HS-27A (cell line): ENCODE measurements at places on chromosomes 2 and 18.

DNA sequence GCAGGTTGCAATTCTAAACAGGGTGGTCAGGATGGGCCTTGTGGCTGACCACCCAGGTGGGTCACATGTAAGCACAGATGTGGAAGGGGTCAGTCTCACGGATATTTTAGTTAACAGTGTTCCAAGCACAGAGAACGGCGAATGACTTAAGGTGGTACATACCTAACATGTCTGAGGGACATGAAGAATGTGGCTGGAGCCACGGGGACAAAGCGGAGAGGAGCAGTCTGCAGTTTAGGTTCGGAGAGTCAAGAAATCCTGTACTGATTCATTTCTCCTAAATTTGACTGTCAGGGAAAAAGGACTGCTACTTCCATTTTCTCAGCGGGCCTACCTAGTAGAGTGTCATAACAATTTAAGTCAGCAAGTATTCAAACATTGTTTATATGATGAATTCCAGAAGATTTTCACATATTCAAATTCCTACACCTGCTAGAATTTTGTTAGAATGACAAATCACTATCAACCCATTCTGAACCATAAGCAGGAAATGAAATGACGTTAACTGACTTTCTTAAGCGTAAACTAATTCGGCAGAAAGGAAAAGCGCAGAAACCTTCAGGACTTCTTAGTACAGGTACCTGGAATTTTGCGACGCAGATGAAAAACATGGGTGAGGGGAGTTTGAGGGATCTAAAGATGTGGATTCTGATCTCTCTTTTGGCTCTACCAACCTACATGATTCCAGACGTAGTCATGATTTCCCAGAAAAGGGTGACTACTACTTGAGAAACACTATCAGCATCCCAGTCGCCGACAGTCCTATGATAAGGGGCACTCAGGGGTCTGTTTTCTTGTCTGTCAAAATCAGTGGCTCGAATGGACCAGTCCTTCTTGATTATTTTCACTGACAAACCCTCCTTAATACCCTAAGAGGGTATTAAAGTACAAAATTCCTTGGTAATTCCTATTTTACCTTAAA, 41.3 kb downstream of the PTPN2 start:
- no peak for DNase-seq

DNA sequence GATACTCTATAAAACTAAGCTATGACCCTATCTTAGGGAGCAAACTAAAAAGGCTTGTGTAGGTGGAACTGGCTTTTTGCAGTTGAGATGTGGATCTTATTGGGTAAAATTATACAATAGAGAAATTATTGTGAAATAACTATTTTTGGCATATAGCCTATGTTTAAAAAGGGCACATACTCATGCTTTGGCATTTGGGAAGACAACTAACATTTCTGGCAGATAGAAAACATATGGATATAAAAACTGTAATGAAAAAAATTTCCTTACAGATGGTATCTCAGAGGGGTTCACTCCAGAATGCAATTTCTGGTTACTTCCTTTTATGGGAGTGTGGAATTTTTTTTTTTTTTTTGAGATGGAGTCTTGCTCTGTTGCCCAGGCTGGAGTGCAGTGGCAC, 120.1 kb upstream of the CCDC195 start:
- no peak for DNase-seq

DNA sequence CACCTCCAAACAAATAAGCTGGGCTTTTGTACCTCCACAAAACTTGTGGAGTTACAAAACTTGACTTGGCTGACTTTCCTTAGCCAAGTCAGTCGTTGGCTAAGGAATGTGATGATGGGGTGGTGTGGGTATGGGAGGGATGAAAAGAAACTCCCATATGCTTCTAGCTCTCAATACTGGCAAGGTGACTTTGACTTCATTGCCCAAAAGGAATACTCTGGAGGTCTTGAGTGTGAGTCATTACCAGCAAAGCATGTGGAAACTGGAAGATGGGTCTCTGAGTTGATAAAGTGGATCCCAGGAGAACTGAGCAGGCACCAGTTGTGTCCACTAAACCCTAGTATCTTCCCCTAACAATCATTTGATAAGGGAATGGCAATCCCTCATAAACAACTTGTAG, 226.7 kb downstream of the GULP1 start:
- DNase-seq: peak; percentile 41

DNA sequence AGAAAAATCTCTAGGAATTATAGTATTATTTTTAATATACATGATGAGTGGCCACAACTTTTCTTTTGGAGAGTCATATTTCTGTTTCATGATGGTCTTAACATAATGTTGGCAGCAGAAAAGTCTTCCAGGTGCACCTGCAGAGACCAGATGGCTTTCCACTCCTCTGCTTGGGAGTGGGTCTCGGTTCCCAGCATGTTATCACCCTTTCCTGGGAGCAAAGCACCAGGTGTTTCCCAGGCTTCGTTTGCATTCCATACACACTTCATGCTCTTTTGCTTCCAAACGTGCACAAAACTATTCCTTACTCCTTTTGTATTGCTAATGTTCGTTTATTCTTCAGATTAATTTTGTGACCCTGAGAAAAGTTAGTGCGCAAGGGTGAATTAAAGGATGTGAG, 305.2 kb downstream of the CDH2 start:
- DNase-seq: no peak

DNA sequence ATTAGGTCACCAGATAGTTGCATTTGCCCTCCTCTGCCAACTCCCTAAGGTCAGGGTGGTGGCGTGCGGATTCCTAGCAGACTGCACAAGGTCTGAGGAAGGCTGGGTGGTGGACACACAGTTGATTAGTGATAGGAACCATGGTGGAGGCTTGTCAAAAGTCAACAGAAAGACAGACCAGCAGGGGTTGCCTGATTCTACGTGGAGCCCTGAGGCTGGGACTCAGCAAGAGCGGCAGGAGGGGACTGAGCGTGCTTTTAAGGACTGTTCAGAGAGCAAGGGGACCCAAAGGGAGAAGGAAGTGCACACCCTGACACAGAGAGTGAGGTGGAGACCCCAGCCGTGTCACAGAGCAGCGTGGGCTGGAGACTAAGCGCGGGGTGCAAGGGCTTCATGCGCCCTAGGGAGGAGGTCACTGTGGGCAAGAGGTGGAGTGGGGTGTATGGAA, 513.2 kb downstream of the RNF144A start:
- DNase-seq: no peak

DNA sequence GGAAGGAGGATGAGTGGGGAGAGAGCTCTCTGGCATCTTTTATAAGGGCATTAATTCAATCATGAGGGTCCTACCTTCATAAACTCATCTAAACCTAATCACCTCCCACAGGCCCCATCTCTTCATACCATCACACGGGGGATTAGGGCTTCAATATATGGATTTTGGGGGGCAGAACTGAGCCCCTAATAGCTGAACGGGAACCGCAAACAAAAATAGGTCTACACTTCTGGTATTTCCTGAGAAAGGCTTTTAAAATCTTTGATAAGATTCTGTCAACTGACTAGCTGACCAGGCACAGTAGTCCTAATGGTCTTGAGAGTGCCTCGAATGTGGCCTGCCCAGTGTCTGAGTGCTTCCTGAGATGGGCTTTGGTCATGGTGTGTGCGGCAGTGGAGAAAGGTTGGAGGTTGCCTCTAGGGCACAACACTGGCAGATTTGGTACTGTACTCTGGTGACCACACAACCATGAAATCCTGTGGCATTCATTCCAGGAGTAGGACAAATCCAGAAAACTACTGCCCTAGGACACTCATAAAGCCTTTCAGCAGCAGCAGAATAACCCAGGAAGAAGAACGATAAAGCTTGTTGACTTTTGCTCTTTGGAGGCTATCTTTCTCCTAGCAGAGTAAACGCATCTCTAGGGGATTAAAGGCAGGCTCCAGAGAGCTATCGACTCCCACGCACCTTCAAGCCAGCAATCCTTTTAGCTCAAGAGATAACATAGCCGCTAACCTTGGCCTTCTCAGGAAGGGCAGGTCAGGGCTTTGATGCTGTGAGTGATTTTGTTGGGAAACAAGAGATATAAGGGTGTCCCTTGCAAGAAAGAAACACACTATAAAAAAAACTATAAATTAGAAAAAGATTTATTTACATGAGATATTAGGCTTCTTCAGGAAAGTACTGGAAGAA, 12.3 kb upstream of the APOB start:
- no peak for DNase-seq

DNA sequence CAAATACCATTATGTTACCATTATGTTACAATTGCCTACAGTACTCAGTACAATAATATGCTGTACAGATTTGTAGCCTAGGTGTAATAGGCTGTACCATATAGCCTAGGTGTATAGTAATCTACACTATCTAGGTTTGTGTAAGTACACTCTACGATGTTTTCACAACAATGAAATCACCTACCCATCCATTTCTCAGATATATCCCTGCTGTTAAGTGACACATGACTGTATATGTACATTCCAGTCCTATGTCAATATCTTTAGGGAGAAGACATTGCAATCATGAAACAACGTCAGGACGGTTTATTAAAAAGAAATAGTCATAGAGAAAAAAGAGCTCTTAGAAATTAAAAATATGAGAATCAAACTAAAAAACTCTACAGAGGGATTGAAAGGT, 119.0 kb upstream of the CDC42EP3 start:
- no peak for DNase-seq

GRCh38 chr2:179518830-179519229, 254.2 kb upstream of the SESTD1 start:
- no peak for DNase-seq

- DNase-seq: no peak
These were observed 148.4 kb downstream of the DOCK10 start for GRCh38 chr2:224893848-224894247.

DNA sequence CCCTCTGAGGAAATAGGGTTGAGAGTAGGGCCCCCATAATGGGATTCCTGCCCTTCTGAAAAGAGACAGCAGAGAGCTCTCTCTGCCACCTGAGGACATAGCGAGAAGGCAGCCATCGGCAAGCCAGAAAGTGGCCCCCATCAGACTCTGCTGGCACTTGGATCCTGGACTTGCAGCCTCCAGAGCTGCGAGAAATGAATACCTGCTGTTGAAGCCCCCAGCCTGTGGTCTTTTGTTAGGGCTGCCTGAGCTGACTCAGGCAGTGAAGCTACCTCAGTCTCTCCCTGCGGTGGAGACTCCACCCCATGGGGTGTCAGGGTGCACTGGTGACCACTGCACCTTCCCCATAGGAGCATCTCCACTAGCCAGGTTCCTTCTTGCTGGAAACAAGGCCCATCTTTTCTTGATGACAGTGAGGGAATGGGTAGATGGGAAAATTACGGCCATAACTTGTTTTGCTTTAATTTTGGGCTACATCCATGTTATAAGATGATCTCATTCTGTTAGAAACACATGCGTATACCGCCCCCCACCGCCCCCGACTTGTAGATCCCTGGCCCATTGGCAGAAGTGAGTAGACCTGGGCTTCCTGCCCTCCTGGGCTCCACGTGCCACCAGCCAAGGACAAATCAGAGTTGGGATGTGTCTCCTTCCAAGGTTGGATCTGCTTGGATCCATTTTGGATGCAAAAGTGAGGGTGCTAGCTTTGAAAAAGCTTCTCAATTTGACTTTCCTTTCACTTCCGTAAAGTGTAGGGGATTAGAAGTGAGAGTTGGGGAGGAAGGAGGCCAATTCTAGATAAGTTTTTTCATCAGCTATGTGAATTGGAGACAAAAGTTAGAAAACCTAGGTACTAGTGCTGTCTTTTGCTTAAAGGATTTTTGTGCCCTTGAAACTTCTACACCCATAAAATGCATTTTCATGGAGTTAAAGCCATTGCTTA, 42.9 kb downstream of the NCK2 start:
- DNase-seq: no peak

DNA sequence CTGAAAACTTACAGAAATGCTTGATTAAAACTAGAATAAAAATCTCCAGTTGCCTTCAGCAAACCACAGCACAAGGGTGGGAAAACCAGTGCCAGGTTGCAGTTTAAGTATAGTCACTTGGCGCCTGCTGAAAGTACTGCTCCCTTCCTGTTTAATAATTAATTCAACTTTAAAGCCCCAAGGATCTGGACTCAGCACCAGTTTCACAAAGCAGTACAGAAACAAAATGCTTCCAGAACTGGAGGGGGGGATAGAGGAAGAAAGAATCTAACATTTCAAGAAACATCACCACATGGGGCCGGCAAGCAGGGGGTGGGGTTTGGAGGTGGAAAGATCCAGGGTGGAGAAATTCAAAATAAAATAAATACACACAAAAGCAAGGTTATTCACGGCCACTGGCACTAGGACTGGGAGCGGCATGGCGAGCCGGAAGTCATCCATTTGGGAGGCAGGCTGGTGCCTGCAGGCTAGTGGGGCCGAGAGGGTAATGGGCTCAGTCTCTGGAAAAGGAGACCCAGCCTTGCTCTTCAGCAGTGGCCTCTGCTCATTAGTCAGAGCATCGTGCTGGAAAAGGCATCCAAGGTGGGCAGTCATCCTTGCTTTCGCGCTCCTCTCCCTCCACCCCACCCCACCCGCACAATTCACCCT, 85.8 kb downstream of the POU3F3 start:
- DNase-seq: no peak

GRCh38 chr2:104597942-104598341, 256.0 kb upstream of the POU3F3 start:
- no peak for DNase-seq

GRCh38 chr2:62302631-62303435, 106.9 kb downstream of the B3GNT2 start:
- DNase-seq: no peak

- no peak for DNase-seq
These were observed 279.7 kb downstream of the MBD5 start for GRCh38 chr2:148300544-148300943.

DNA sequence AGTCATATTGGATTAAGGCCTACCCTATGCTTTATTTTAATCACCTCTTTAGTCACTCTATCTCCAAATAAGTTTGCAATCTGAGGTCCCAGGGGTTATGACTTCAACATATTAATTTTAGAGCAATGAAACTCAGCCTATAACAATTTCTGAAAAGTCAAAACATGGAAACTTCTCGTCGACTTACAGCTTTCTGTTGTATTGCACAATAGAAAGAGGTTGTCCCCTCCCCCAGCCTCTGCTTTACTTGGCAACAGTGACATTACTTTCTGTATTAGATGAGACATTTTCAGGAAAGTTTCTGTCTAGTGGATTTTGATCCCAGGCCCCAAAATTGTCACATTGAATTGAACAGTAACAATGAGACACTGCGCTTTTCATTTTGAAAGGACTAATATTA, 326.4 kb downstream of the THSD7B start:
- no peak for DNase-seq

DNA sequence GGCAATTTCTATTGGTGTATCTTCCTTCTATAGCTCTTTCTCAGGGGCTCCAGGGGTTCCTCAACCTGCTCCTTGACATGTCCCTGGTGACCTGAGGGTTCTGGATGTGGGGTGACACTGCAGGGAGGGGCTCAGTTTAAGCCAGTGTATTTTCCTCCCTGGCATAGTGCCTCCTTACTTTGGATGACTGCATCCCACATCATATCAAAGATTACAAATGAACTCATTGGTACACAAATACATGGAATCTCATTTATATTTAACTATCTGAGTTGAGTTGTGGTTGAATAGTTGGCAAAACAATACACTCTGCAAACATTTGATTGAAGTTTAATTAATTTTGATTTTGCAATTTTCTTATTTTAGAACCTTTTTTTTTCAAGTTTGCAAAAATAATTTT, 268.2 kb upstream of the SKOR2 start:
- no peak for DNase-seq

- DNase-seq: no peak
These were observed 92.3 kb upstream of the TANK start for GRCh38 chr2:161067846-161068350.

- no peak for DNase-seq
These were observed 331.6 kb upstream of the FANCL start for GRCh38 chr2:58572731-58573130.
